Renal cortex interstitium (tissue), 15 donors: ENCODE measurements at places on chromosomes 16 and 17.

GRCh38 chr17:79168486-79169055, 93.9 kb downstream of the ENGASE start:
- DNase-seq: no peak

DNA sequence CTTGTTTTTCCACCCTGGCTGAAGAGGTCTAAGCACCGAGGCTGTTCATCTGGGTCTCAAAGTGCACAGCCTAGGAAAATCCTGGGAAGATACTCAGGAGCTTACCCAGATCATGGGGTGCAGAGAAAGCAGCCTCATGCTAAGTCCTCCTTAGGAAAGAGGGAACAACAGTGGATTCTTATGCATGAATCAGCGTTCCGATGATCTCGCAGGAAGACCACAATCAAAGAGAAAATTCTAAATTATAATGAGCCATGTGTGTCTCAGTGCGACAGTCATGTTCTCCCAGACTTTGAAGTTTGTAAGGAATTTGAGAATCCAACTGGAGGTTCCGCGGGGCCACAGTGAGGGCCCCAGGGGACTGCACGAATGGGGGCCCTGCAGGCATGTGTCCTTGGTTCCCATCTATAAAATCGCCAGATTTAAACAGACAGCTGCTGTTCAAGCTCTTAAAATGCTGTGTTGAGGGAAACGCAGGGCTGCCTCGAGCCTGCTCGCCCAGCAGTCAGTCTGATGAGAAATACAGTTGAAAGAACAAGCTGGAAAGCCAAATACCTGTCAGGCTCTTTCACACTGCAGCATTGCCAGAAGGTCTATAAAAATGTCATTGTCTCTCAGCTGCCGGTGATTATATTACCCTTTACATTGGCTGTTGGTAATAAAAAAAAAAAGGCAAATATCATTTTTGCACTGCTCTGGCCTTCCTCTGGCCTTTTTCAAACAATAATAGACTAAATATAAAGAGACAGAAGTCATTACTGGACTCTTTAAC, 152.1 kb downstream of the PMP22 start:
- DNase-seq: no peak

- DNase-seq: no peak
These were observed 12.4 kb downstream of the TMEM94 start for GRCh38 chr17:75468779-75469373.

- no peak for DNase-seq
These were observed 22.8 kb upstream of the MTMR4 start for GRCh38 chr17:58537266-58537665.

- no peak for DNase-seq
These were observed 119.7 kb downstream of the RAB11FIP4 start for GRCh38 chr17:31511195-31511578.

- DNase-seq: no peak
These were observed 106.4 kb upstream of the TOB1 start for GRCh38 chr17:50972577-50972976.

DNA sequence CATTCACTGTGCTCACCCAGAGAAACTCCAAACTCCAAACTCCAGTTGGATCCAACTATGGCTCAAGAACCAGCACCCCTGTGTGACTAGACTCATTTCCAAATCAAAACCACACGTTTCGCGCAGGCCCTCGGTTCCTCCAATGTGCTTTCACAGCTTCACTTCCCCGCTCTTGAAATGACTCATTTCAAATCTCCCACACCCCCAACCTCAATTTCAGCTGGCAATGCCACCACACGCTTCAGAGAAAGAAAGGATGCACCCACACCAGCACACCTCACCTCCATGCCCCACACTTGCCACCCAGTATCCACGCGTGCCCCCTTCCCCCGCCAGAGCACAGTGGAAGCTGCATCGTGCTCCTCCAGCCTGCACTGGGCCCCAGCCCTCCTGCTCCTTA, 9.0 kb downstream of the TMEM92 start:
- no peak for DNase-seq

DNA sequence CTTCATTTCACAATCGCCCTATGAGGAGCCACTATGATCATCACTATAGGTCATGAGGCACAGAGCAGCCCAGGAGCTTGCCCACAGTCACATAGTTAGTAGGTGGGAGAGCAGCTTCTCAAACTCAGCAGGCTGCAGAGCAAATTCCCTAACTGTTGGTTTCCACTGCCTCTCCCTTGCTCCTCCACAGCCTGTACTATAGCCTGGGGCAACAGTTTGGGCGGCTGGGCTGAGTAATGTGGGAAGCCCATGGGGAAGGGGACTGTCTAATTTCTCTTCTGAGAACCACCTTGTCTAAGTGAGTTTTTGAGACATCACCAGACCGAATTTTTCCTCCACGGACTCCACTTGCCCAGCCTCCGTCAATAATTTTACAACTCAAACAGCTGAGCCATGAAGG, 73.4 kb upstream of the GPR139 start:
- DNase-seq: no peak

DNA sequence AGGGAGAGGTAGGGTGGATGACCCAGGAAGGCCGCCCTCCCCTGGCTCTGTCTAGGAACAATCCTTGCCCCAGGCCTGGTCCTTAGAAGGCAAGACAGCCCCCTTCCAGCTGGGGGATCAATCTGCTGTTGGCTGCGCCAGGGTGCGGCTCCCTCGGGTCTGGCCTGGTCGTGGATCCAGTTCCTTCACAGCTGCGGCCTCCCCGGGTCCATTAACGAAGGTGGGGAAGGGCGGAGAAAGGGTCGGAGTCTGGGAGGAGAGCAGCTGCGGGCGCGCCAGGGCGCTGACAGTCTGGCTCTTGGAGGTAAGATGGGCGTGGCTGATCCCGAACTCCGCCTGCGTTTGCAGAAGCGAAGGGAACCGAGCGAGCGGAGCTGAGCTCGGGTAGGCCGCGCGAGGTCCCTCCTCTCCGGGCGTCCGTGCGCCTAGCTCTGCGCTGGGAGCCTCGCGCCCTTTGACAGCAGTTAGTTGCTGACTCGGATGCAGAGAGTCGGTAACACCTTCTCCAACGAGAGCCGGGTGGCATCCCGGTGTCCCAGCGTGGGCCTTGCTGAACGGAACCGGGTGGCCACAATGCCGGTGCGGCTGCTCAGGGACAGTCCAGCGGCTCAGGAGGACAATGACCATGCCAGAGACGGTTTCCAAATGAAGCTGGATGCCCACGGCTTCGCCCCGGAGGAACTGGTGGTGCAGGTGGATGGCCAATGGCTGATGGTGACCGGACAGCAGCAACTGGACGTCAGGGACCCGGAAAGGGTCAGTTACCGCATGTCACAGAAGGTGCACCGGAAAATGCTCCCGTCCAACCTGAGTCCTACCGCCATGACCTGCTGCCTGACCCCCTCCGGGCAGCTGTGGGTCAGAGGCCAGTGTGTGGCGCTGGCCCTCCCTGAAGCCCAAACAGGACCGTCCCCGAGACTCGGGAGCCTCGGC, at the start of gene HSPB9:
Gene HSPB9 (plus strand): TSS at position 434 of the 933 bp plus-strand sequence. CDS start 47 bp downstream, at position 481.
- DNase-seq: no peak

DNA sequence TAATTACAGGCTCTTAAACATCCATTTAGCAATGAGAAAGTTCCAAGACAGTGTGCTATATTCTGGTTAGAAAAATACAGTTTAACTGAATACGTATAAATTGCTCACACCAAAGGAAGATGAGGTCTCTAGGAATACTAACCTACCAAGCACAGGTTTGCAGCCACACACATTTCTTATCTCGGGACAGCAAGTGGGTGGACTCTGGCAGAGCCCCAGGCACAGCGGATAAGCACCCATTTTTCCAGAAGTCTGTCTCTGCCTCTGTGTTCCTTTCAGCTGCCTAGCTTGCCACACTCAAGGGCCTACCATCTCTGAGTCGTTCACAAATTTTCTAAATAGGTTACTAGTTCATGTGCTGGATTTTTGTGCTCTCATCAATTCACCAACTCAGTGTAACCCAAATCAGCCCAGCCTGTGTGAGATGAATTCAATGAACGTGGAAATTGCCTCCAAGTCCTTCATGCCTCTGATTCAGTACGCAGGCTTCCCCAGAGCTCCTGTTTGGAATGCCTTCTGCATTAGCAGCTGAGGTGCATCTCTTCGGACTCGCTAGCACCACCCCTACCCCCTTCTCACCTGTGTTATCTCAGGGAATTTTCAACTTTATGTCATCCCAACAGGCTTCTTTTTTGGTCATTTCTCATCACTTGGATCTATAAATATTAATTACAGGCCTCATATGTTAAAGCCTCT, 581.0 kb upstream of the CDH11 start:
- DNase-seq: no peak

DNA sequence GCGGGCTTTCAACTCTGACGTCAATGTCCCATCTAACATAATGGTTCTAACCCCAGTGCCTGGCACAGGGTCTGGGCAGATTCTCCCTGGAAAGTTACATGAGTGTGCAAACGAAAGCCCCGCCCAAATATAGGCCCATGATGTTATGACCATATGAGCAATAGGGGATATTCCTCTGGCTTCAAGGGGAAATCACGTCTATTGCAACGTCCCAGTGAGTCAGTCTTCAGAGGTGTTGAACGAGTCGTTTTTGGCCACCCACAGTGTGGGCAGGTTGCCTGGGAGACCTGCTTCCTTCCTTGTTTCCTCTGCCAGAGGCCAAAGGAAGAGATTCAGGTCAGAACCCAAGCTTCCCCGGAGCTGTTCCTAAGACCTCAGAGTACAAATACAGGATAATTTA, 30.3 kb downstream of the PIK3R5 start:
- no peak for DNase-seq

- no peak for DNase-seq
These were observed 29.4 kb downstream of the C16orf87 start for GRCh38 chr16:46801428-46802049.

DNA sequence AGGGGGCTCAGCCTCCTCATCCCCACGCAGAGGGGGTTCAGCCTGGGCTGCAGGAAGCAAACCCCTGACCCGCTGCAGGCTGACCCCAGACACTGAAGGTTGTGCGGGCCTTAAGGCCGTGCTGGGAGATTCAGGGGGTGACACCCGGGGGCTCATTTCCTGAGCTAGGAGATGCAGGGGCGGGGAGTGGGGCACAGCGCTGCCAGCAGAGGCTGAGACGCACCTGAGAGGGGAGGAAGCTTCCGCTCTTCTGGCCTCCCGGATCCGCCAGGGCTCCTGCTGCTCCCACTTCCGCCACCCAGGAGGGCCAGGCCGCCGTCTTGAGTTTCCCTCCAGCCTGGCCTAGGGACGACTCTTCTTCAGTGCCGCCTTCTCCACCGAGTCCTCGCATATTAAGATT, 173.2 kb upstream of the FOXF1 start:
- no peak for DNase-seq

DNA sequence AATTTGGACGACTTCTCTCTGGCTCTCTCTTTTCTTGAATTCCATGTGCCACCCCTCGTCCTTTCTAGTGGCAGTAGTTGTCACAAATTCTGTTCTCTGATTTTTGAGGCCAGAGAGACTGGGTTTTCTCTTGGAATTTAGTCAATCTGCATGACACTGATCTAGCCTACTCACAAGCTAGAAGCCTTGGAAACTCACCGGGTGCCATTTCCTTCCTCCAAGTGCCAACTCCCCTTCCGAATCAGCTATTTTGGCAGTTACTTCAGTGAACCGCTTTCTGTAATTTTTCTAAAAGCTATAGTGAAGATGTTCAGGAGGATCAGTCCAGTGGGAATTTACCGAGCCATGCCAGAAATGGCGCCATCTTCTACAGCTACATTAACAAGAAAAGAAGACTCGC, 228.9 kb downstream of the PMP22 start:
- no peak for DNase-seq

DNA sequence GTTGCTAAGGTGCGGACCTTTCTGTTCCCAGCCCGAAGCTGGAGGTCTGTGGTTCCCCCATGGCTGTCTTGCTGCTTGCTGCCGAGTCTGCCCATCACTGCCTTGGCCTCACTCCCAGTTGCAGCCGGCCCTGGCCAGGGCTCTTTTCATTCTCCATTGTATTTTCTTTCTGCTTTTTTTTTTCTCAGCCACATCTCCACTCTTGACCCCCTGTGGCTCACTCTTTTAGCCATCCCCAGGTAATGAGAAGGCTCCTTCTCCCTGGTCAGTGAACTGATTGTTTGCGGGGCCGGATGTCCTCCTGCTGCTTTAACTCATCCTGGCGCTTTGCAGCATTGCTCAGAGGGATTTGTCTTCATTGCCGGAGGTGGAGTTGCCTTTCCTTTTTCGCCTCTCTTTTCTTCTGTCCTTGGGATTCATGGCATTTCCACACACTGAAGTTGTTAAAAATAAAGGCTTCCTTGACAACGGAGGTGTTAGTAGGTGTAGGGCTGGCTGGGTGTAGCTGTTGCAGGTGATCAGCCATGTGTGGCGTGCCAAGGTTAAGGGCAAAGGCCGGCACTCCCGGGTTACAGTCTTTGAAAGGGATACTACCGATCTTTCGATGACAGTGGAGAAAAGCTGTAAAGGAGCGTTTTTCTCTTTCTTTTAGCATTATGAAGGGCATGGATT, 34.1 kb downstream of the MAP2K6 start:
- no peak for DNase-seq

DNA sequence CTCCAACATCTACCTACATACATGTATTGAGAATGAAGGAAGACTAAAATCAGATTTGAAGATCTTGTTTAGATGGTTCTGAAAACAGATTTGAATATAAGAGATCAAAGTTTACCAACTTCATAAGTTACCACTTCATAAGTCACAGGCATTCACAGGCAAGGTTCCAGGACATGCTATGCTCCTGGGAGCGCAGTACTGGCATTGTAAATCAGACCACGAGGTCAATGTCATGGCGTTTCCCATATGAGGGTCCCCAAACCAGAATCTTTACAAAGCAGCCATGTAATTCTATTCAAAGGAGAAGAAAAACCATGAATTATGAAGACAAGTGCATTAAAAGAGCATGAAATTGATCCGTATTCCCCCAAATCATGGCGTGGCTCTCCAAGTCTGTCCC, 3.0 kb downstream of the CDH11 start:
- DNase-seq: no peak

DNA sequence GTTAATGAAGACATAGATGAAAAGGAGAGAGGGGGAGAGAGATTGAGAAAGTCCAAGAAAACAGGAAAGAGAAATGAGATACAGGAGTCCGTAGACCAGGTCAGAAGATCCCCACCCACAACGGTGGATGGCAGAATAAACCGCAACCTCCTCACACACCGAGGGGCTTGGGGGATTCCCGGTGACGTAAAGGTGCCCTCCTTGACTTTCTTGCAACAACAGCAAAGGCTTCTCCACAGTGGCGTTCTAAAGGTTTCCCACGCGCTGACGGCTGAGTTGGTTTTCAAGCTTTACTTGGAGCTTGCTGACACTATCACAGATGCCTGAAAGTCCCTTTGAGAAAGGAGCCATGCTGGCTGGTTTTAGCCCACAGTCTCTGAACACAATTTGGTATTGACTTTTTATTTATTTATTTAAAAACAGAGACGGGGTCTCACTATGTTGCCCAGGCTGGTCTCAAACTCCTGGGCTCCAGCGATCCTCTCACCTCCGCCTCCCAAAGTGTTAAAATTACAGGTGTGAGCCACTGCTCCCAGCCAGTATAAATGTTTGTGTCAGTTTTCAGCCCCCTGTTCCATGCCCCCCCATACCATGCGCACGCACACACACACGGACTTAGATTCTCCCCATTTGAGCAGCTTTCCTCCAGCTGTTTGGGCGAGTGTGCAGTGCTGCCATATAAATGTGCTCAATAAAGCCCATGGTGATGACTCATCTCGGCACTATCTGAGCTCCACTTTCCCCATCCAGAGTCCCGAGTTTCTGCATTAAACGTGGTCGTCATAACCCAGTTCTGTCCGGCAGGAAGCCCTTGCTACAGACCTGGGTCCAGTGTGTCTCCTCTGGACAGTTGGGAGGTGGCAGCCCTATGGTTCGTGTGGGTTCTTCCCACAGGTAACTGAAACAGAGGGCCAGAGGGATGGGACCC, 33.0 kb upstream of the SEC14L1 start:
- no peak for DNase-seq
